ENCODE measurements at places on chromosomes 1 and 21.

GRCh38 chr21:23664193-23664694 lies 1943.0 kb downstream of the MRPL39 start:
- no peak for DNase-seq

GRCh38 chr1:13753636-13754402 lies 53.8 kb downstream of the PRDM2 start:
- no peak for DNase-seq

- DNase-seq, result no peak
Measured at GRCh38 chr1:112386731-112387346, 9.2 kb upstream of the CTTNBP2NL start.

GRCh38 chr1:94544706-94545490 lies 3.3 kb upstream of the F3 start:
- no peak for DNase-seq

DNA sequence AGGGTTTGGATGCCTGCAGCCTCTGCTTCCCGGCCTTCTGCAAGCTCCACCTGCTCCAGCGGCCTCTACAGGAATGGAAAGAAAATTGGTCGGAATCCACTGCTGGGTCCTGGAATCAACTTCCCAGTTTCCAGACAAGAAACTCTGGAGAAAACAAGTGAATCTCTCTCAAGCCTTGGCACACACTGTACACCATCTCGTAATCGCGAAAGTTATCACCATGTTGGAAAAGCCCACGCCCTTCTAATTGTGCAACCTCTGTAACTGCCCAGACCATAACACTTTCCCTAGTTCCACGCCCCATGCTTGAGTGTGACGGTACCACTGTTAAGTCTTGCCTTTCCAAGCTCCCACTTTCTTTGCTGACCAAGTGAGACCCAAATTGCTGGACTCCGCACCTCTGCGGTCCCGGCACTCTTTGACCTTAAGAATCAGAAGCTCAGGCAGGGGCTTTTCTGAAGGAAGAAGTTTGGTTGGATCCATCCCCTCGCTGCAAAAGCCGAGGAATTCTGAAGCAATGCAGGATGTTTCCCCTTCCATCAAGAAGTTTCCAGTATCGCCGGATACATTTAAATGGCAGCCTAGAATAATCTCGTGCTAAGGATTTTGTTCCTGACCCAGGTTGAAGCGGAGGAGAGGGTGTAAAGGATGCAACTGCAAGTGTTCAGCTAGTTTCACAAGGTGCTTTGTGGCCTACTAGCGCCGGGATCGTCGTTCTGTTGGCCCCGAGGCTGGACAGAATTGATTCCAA lies 6.2 kb downstream of the NR5A2 start:
- DNase-seq, result no peak
